Astrocyte of the spinal cord (primary cell): ENCODE measurements at places on chromosomes 5 and 9.
A peak's percentile ranks its signal among the peaks of the same experiment; 100 is the strongest.

- peak; percentile 7 for DNase-seq
Observed at GRCh38 chr5:173984218-173984617, 4.8 kb upstream of the C5orf47 start.

GRCh38 chr9:10633785-10634184 is 21.0 kb upstream of the PTPRD start:
- DNase-seq, result no peak

DNA sequence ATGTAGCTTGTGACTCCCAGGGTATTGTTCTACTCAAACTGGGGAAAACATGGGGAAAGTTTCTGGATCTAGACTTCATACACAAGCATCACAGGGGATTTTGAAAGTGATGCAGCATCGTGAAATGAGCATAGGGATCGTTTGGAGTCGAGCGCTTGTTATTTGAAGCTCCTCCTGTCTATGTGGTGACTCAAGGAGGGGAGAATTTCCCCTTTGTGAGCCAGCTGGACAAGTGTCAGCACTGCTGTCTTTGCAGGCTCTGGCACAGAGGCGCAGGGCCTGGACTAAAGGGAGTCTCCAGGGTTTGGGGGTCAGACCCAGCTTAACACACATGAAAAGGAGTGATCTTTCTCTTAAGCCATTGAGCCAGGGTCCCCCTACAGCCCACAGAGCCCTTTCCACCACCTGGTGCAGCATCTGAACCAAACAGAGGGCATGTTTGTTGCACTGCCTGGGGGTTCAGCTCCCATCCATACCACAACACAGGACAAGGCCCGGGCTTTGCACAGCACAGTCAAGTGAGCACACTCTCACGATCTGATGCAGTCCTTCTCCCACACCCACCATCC is 51.0 kb downstream of the IRF1 start:
- DNase-seq, result peak; percentile 92

DNA sequence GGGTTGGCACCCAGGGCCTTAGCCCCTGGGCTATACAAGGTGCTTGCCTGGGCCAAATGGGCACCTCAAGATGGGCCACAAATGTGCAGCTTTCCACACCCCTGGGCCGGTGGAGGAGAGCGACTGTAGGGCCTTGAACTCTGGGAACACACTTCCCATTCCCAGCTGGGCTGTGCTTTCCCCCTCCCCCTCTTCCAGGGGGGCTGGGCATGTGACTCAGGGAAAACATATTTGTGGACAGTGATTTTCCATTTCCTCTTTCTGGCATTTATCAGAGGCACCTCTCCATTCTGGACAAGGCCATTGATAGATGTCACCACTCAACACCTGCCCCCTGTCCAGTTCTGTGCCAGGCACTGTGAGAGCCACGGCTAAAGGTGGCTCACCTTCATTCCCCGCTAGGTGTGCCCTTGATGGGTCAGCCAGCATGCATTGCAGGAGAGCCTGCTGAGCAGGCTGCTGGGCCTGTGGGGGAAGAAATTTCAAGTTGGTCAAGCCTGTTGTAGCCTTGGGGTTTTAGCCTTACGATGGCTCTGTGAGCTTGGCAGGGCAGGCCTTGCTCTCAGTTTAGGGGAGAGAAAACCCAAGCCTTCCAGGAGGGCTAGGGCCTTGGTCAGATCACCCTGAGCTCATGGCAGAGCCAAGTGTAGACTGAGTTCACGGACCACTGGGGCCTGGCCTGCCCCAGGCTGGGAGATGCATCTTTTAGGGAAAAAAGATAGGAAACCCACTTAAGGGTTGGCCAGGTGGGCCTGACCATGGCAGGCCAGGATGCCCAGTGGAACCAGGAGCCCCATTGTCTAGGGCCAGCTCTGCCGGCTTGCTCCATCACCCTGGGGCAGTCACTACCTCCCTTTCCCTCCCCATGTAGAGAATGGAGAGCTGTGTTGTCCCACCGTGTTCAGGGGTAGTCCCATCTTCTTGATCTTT is 113.9 kb downstream of the DAB2IP start:
- peak; percentile 54 for DNase-seq

DNA sequence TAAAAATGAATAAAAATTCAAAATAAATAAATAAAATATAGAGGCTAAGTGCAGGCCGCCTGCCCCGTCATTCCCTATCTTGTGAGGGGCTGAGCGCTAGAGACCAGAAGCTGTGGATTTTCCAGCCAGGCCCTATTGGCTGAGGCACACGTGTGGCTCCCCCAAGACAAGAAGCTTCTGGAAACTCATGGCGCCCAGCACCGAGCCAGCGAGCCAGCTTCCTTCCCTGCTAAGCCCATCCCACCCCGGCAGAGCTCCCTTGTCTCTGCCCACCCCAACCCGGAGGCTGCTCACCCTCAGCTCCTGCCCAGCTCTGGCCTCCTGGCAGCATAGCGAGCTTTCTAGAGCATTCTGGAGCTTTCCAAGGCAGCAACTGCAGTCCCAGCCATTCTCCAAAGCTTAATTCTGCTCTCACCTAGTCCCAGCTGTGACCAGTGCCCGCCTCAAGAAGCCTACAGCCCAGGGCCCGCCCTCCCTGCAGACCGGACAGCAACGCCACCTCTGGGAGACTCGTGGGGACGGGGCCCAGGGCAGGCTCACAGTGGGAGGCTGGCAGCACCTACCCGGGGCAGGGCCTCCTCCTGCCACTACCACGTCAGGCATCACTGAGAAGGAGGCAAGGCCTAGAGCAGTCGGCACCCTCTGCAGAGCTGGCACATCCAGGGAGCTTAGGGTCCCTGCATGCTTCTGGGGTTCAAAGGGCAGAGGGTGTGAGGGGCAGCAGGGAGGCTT is 23.2 kb upstream of the TMEM250 start:
- no peak for DNase-seq

GRCh38 chr9:83060556-83060955 is 2.4 kb downstream of the RASEF start:
- DNase-seq, result no peak

- DNase-seq, result no peak
Observed at GRCh38 chr9:116370556-116370955, 217.0 kb downstream of the PAPPA start.

DNA sequence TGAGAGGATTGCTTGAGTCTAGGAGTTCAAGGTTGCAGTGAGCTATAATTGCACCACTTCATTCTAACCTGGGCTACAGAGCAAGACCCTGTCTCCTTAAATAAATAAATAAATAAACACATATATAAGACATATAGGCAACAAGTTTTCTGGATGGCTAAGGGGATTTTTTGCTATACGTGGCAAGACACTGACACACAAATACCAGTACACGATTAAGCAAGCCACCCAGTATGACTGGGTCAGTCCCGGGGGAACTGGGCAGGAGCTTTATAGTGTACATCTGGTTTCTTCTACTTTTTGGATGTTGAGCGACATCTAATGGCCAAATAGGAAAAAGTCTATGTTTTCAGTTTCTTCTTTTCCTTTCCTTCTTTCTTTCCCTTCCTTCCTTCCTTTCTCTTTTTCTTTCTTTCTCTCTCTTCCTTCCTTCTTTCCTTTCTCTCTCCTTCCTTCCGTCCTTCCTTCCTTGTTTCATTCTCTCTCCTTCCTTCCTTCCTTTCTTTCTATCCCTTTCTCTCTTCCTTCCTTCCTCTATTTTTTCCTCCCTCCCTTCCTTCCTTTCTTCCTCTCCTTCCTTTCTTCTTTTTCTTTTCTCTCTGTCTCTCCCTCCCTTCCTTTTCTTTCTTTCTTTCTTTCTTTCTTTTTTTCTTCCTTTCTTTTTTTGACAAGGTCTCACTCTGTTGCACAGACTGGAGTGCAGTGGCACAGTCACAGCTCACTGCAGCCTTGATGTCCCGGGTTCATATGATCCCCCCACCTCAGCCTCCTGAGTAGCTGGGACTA is 47.0 kb upstream of the PLIN2 start:
- peak; percentile 85 for DNase-seq

DNA sequence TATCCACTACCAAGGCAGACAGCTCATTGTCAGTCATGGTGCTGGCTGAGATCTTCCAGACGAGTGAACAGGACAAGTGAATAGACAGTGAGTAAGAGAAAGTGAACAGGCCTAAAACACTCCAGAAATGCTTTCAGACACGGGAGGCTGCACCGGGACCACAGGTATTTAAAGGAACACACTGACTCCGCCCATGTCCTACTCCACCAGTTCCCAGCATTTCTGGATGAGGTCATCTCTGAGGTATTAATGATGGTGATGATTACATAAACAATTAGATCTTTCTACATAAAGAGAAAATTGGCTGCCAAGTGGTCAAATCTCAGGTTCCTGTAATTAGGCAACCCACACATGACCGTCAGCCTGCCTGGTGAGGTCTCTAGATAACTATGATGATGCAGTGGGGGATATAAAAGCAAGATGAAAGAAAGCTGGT is at the start of gene ACTBL2:
TSS of gene ACTBL2 (minus strand) at position 141 of the 436 bp plus-strand sequence. CDS start at position 37, 104 bp downstream.
- DNase-seq, result peak; percentile 83

GRCh38 chr9:29939559-29939958 is 2366.3 kb upstream of the C9orf72 start:
- no peak for DNase-seq

DNA sequence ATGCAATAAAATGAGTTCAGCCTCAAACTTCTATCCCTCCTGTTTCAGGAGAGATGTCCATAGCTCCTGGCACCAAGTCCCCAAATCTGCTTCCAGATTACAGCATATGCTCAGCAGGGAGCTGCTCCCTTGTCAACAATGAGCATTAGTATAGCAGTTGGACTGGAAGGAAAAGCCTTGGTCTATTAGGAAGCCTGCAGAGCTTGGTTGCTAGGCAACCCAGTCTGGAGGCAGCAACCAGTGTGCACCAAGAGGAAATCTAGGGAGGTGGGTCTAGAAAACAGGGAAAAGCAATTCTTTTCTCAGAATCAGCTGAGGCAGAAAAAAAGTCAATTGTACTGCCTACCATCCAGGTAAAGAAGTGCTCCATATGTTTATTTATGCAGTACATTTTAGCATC is 229.5 kb upstream of the NMUR2 start:
- DNase-seq, result no peak

- no peak for DNase-seq
Observed at GRCh38 chr9:83996126-83996525, 15.5 kb downstream of the RMI1 start.

DNA sequence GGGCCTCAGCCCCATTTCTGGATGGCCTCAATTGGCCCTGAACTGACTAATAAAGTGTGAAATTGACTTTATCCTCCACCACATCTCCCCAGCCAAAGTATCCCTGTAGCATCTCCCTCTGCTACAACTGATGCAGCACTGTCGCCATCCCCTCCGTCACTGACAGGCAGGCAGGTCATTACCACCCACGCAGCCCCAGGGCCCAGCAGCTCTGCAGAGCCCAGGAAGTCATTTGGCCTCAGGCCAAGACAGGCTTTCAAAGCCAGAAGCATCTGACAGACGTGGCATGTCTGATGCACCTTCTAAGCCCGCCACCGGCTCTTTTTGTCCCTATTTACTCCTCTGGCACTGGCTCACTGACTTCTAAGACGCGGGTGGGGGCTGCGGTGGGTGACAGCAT is 65.3 kb downstream of the ARHGEF37 start:
- DNase-seq, result no peak

GRCh38 chr9:95284162-95285080 is 33.1 kb downstream of the FANCC start:
- DNase-seq, result no peak

- peak; percentile 98 for DNase-seq
Observed at GRCh38 chr9:114348906-114349482, 19.3 kb downstream of the ORM2 start.

GRCh38 chr5:18662231-18662630 is 1028.0 kb downstream of the TAF11L14 start:
- no peak for DNase-seq

DNA sequence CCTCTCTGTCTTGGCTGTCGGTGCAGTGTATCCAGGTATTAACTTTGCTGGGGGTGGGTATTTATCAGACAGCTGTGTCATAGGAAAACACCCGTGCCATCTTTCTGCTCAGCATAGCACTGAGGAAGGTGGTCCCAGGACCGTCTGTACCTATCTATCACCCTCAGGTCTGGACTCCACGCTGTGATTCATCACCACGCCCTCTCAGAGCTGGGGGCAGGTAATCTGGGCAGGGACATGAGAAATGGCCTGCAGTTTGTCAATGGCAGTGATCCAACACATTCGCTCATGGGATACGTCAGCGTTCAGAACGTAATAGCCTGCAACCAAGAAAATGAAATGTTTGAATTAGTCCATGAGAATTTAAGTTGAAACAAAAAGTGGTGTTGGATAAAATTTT is 151.6 kb upstream of the MAP1B start:
- DNase-seq, result no peak

DNA sequence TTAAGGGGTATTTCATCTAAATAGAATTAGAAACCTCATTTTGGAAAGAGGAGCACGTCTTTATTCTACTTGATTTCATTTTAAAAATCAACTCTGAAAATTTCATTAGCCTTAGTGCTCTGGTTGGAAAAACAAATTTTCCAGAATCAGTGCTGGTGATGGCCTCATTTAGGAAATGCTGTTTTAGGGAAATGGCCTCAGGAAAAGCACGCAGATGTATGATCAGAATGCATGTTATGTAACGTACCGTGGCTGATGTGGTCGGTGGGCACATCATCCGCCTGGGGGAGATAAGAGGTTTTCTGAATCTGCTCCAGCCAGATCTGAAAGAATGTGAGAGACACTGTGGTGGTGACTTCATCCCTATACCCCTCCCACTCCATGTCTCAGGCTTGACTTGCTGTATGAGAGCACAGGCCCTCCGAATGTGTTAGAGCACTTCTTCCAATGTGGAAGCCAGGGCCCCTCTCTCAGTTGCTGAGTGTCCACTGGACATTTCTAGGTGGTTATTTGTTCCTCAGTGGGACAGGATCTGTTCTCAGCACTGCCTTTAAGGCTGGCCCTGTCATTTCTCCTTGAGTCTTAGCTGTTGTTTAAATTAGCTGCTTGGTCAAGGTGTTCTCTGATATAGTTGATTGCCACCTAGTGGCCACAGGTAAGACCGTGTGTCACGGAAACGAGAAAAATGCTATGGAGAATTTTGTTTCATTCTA is 96.5 kb downstream of the ARHGAP26 start:
- peak; percentile 75 for DNase-seq

- DNase-seq, result no peak
Observed at GRCh38 chr5:168779333-168779732, 200.2 kb upstream of the PANK3 start.

DNA sequence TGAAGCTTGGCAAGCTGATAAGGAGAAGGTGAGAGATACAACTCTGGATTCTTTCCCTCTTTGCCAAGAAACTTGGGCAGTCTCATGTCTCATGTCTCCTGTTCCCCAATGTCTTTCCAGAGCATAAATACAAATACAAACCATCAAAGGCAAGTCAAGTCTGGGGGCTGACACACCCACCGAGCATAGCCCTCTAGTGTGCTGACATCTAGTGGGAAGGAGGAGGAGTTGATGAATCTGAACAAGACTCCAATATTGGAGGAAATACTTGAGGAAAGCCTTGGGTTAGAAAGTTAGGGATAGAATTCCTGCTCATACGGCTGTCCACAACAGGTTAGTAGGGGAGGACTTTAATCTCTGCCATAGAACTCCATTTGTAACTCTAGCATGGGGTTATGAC is 8.6 kb downstream of the MLANA start:
- no peak for DNase-seq

DNA sequence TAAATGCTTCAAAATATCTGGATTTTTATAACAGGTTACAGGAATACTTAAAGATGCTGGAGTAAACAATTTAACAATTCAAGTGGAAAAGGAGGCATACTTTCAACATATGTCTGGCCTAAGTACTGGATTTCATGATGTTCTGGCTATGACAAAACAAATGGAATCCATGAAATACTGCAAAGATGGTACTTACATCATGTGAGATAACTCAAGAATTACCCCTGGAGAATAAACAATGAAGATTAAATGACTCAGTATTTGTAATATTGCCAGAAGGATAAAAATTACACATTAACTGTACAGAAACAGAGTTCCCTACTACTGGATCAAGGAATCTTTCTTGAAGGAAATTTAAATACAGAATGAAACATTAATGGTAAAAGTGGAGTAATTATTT is 35.6 kb downstream of the SLC30A5 start:
- DNase-seq, result peak; percentile 43
